ENCODE measurements at places on chromosomes 4 and X.

- DNase-seq, result no peak
Measured at GRCh38 chr4:44701037-44701436, 22.8 kb downstream of the GUF1 start.

DNA sequence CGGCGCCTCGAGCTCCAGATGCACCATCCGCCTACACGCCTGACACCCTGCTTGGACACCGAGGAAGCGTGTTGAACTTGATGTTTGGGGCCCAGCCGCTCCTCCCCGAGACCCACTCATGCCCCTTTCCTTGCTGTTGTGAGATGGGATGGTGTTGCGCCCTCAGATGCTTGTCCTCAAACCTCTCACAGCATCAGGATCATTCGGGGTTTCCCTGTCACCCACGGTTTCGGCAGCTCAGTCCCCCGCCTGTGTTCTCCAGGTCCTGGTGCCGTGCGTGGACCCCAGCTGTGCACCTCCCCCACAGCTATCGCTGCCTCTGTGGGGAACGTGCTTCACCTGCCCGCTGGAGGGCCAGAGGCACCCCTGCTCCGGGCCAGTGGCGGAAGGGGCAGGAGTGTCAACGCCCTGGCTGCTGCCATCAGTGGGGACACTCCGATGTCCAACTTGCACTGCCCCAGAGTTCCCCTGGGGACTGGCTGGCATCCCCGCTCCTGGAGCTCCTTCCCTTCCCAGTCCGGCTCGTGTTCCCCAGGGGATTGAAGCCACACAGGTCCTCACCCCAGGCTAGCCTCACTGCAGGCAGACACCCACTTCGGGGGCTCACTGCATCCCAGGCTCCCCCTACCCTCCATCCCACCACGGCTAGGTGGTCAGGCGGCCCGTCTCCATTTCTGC is 82.3 kb upstream of the ADRA2C start:
- DNase-seq, result no peak

DNA sequence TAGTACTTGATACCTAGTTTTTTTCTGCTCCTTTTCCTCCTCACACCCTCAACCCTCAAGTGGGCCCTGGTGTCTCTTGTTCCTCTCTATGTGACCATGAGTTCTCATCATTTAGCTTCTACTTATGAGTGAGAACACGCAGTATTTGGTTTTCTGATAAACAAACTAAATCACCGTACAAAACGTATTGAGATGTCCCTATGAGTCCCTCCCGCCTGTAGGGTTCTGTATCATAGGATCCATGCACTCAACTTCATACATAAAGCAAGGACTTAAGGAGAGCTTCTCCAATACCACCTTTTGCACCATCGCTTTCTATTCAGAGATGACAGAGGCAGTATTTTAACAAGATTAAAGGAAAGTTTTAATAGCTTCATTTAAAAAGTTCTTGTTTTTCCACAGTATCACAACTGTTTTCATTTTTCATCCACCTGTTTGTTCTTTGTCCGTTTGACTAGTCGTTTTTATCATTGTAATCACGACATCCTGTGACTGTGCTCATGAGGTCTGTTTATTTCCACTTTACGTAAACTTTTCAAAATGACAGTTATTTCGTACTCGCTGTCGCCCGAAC is 457 bp upstream of the RAB9A start:
- DNase-seq, result no peak

- DNase-seq, result no peak
Measured at GRCh38 chrX:65999563-66000148, 40.2 kb downstream of the VSIG4 start.

DNA sequence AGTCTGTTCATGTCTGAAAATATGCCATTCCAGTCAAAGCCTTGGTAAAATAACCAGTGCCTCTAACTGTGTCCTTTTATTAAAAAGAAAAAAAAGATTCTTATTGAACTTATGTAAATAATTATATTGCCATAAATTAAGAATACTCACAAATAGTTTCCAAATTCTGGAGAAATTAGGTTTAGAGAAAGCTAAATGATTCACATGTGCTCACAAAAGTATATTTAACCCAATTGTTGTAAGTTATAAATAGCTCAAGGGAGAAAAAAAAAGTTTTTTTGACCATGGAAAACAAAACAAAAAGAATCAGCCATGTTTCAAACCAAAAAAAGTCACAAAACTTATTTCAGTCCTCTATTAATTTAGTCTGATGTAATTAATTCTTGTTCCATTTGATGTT is 25.3 kb upstream of the HERC6 start:
- DNase-seq, result no peak

- DNase-seq, result no peak
Measured at GRCh38 chr4:108830509-108831244, 67.8 kb upstream of the ETNPPL start.

DNA sequence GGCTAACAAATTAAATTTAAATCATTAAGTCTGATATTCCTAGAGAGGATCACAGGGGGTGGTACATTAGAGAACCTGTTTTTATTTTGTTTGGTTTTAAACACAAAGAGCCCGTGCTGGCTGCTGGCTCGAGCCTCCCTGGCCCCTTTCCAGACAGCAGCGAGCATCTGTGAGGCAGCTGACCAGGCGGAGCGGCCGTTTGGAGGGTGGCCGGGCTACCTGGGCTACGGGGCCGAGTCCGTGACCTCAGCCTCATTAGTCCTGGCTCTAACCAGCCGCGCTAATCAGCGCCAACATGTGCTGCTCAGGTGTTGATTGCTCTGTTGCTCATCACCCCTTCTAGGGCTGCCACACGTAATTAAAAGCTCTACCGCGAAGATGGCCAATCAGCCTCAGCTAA is 35.3 kb downstream of the DCTD start:
- no peak for DNase-seq

GRCh38 chrX:3940000-3940610 is 226.7 kb upstream of the PRKX start:
- no peak for DNase-seq

DNA sequence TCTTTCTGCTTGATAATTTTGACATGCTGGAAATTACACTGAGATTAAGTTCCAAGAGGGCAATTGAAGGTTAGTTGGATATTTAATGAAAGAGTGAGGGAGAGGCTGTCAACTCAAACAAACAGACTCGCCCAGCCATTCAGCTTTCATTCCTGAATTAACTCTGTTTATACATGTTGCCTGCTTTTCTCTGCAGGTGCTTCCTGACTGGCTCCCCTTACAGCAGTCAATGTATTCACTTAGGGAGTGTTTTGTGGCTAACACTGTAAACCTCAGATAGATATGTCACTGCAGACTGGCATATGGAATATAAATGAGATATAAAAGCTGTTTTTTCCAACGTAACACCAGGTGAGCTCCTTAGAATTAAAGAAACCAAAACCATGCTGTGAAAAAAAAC is 28.7 kb downstream of the TMPRSS11A start:
- no peak for DNase-seq

GRCh38 chr4:142379277-142380051 is 466.6 kb downstream of the INPP4B start:
- no peak for DNase-seq
